Hindlimb muscle (tissue), 1 donor: ENCODE measurements at places on chromosomes 6 and 20.

DNA sequence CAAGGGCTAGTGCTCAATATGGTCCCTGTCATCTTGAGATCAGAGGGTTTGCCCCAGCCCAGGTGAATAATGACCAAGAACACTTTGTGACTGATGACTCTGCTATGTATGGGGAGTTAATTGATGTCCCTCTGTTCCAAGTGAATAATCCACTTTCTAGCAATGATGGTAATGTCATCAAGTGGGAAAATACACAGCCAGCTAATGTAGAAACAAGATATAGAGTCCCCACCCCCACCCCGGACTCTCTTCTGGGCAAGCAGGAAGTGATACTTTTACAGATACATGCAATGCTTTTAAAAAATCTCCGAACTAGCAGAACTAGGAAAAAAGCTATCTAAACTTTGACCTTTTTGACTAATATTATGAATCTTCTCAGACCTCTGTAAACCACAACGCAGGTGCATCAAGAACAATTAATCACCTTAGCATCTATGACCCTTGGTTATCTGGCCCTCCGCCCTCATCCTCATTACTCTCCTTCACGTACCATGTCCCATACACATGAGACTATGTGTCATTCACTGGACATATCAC, 30.5 kb downstream of the CNR1 start:
- no peak for DNase-seq

DNA sequence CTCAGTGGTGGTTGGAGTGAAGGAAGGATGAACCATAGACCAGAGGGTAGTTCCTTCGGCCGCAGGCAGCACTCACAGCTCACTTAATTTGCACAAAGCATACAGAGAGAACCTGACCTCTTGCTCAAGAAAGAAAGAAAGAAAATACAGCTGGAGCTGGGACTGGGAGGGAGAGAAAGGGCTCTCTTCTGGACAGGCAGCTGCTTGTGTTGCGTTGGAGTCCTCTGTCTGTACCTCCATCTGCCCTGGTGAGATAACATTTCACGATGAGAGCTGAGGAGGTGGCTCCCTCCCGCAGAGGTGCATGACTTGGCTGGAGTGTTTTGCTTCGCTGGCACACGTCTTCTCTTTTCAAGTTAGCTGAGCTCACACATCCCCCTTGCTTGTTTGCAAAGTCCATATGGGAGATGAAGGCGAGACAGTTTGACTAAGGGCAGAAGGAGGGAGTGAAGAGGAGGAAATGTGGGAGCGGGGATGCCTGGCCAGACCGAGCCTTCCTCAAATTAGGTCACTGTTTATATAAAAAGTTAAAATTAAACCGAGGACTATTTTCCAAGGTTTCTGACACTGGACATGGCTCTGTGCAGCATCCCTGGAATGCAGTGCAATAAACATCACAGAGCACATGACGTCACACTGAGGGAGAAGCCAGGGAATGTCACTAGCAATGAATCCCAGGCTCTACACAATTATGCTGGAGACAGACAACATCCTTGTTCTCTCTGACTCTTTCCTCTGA, 359.4 kb downstream of the CD83 start:
- peak; percentile 87 for DNase-seq

GRCh38 chr6:149990661-149991471, 27.1 kb downstream of the ULBP1 start:
- DNase-seq = no peak

DNA sequence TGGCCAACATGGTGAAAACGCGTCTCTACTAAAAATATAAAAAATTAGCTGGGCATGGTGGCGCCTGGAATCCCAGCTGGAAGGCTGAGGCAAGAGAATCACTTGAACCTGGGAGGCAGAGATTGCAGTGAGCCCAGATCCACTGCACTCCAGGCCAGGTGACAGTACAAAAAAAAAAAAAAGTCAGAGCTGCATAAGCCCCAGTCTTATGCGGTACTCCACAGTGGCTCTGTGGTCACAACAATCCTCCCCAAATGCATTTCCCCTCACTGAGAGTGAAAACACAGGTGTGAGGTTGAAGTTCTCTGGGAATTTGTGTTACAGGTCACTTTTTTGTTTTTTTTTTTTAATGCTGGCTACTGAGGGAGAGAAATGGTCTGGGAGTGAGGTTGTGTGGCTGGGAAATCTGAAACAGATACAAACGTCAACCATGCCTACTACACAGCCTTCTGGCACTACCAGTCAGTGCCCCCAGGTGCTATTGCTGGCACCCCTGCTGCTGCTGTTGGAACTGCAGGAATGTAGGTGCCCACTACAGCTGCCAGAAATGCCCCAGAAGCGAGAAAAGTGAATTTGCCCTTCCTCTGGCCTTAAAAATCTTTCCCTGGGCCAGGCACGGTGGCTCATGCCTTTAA, 5.7 kb downstream of the MRPS26 start:
- DNase-seq = no peak

GRCh38 chr6:80182308-80182707, 75.8 kb downstream of the BCKDHB start:
- DNase-seq = no peak

GRCh38 chr20:6008254-6008653, 45.6 kb downstream of the LRRN4 start:
- DNase-seq = peak; percentile 38

- DNase-seq = peak; percentile 51
Observed at GRCh38 chr6:15879371-15880261, 216.8 kb upstream of the DTNBP1 start.

GRCh38 chr20:39225536-39225935, 263.4 kb downstream of the DHX35 start:
- DNase-seq = no peak

DNA sequence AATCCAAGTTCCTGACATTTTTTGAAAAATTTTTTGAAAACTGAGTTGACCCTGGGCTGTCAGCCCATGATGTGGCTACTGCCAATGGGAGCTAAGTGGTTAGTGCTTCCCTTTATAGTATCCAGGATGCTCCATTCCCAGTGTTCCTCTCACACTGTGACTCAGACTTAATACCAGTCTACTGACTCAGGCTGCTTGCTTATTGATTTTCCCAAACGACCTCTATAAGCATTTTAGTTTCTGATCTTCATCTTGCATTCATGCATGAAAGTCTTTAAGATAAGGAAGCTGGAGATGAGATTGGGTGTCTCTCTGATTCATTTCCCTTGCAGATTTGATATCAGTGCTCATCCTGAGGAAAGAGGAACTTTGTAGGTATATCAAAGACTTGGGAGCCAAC, 560.0 kb downstream of the TBC1D32 start:
- no peak for DNase-seq

GRCh38 chr20:58818586-58819285, 32.0 kb downstream of the GNAS-AS1 start:
- no peak for DNase-seq

DNA sequence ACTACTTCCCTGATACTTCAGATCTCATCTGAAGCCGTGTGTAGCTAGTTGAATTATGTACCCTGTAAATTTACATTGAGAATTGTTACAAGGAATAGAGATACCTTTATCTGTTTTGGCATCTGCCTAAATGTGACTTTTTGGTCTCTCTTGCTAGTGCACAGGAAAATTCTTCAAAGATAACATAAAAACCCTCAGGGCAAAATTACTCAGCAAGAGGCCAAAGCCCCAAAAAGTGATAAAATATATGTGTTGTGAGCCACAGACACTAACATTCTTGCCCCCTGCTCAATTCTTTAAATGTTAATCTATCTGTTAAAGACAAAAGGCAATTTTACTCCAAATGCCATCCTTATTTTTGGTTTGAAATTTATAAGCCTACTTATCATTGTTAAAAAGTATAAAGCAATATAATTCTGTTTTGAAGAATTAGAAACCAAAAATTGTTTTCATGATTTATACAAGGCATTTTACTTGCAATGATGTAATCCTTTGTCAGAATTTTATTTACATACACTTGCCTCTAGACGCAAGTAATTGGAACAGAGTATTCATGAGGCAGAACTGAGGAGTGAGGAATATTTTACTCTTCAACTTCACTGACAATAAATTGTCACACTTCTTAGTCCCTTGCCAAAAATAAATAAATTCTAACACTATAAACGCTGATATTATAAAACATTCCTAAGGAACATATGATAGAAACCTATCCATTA, 186.2 kb downstream of the EPM2A start:
- no peak for DNase-seq

DNA sequence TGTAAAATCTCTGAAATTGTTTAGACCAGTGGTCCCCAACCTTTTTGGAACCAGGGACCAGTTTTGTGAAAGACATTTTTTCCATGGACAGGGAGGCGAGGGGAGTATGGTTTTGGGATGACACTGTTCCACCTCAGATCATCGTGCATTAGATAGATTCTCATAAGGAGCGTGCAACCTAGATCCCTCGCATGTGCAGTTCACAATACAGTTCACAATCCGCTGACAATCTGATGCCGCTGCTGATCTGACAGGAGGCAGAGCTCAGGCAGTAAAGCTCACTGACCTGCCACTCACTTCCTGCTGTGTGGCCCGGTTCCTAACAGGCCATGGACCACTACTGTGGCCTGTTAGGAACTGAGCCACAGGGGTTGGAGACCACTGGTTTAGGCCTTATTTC, 115.2 kb downstream of the EPM2A start:
- DNase-seq = no peak

- DNase-seq = no peak
Observed at GRCh38 chr20:51930775-51931174, 128.5 kb upstream of the SALL4 start.

- DNase-seq = peak; percentile 40
Observed at GRCh38 chr6:63371104-63371715, 51.4 kb upstream of the LGSN start.

DNA sequence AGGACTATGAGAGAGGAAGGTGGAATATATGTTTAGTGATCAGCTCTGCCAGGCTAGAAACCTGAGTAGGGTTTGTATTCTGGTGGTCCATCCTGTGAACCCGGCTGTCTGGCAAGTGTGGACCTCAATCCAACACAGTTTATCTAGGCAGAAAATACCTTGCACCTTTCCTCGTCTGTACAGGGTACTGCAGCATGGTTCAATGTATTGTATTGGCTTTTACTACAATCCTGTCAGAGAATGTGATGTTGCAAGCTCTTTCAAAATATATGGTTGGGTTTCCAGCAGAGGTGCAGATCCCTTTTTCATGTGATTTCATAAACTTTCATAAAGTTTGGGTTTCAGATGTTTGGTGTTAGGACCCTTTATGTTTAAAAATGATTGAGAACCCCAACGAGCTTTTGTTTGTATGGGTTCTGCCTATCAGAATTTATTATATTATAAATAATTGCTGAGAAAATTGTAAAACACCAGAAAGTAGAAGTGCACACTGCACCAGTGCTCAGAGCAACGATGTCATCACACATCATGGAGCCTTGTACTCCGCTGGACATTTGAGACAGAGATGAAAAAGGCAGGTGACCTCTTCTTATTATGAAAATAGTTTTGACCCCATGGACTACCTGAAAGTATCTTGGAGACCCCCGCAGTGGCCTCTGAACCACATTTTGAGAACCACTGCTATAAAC, 106.6 kb downstream of the RTN4IP1 start:
- no peak for DNase-seq

- DNase-seq = no peak
Observed at GRCh38 chr20:38818113-38819065, 12.9 kb downstream of the PPP1R16B start.

DNA sequence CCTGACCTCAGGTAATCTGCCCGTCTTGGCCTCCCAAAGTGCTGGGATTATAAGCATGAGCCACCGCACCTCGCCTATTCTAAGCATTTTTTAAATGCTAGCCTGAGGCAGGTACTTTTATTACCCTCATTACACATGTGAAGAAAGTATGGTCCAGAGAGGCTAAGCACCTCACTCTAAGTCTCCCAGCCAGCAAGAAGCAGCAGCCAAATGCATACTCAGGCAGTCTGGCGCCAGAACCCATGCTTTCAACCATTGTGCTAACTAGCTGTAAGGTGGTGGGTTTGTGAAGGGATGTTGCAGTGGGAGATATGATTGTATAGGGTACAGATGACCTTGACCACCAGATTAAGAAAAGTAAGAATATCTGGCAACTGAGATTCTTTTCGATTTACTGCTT, 26.1 kb upstream of the RIPOR2 start:
- DNase-seq = no peak

- DNase-seq = no peak
Observed at GRCh38 chr20:51987812-51988211, 185.5 kb upstream of the SALL4 start.

DNA sequence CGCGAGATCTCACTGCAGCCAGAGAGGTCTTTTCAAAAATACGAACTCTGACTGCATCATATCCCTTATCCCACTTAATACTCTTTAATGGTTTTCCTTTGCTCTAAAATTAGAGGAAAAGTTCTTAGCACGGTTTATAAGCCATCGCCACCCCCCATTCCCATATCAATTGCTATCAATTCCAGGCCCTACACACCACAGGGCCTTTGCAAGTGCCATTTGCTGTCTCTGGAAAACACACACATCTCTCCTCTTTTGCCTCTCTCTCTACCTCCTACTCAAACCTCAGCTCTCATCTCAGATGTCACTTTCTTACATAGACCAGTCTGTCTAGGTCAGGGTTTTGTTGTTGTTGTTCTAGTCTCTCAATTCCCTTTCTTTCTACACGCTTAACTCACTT, 9.8 kb downstream of the SLC22A23 start:
- DNase-seq = no peak

GRCh38 chr20:40717343-40717865, 28.4 kb upstream of the MAFB start:
- no peak for DNase-seq

GRCh38 chr6:132491303-132491702, 21.6 kb downstream of the STX7 start:
- no peak for DNase-seq

DNA sequence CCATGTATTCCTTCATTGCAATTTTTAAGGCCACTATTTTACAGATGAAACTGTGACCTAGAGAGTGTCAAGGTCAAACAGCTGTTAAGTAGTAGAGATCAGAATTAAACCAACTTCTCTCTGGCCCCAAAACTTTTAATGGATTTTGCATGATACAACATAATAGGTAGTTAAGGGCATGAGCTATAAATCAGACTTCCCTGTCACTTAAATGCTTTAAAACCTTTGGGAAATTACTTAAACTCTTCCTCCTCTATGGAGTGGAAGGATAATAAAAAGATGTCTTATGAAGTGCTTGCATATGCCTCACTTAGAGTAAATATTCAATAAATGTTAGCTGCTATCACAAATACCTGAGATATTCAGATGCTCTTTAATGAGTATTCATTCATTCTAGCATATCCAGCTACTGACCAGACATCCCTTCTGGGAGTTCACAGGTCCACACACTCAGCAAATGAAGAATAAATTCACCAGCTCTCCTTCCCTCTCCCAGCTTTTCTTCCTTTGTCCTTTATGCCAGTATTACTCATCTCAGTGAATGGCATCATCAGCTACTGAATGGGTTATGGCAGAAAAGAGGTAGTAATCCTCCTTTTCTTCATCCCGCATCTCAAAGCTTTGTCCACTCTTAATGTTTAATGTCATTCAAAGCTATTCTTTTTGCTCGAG, 36.2 kb downstream of the EYA4 start:
- DNase-seq = no peak

DNA sequence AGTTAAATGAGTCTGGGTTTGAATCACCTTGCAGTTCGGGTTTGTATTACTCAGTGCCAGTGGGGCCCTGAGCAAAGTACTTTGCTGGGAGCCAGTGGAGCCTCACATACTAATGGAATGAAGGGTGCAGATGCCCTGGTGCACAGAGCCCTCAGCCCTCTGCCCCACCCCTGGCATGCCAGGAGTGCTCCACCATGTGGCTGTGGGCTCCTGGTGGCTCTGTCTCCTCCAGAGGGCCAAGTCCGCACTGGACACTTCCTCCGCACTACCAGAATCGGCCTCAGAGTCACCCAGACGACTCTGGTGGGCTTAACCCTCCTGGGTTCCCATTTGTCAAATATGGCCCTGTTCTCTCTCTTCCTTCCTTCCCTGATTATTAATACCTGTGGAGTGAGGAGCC, 94.0 kb downstream of the STK35 start:
- DNase-seq = no peak
